ENCODE measurements at places on chromosomes 3 and 15.

DNA sequence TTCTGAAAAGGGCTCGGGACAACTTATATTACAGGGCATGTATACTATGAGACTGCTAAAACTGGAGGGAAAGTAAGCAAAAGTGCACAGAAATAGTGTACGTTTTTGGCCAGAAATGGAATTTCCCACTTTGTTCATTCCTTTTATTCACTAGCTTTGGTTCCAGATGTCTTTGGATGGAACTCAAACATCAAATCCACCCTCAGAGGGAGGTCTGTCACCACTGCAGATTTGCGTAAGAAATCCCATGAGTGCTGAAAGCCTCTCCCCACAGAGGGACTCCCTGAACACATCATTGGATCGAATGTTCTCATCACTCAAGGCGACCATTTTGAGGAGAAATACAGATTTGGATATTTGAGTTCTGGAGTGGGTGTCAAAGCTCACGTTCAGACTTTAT is 71.6 kb downstream of the FEM1B start:
- no peak for DNase-seq

GRCh38 chr15:67914028-67914427 is 74.2 kb upstream of the RNU6-1 start:
- DNase-seq = no peak

GRCh38 chr3:43534675-43535074 is 87.1 kb downstream of the ANO10 start:
- no peak for DNase-seq

- no peak for DNase-seq
Observed at GRCh38 chr3:55692957-55693558, 206.0 kb upstream of the WNT5A start.

DNA sequence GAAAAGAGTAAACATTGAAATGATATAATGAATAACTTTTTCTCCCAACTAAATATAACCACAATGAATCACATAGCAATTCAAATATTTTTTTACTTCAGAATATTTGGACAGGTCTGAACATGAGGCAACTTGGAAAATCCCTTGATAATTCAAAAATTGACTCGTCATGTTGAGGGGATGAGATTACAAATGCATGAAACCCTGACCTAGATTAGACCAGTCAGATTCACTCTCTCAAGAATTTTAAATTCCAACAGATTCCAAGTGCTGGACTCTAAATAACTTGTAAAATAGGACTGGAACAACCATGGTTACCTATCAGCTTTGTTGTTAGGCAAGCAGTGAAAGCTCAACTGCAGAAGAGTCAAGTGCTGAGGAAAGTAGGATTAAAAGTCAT is 317.5 kb downstream of the GBE1 start:
- DNase-seq = no peak

GRCh38 chr3:190017521-190018288 is 103.0 kb downstream of the P3H2 start:
- no peak for DNase-seq

GRCh38 chr15:62534996-62535395 is 369.9 kb upstream of the C2CD4B start:
- no peak for DNase-seq

- DNase-seq = no peak
Observed at GRCh38 chr3:59527493-59527892, 477.7 kb upstream of the CFAP20DC start.

DNA sequence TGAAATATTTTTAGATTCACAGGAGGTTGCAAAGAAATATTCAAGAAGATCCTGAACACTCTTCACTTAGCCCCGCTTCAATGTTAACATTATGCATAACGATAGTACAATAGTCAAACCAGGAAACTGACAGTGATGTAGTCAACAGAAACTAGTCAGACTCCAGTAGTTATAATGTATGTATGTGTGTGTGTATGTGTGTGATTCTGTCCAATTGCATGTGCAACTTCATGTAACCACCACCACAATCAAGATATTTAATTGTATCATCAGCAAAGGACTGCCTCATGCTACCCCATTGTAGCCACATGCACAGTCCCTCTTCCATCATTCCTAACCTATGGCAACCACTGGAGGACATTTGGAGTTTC is 77.9 kb downstream of the APBA2 start:
- DNase-seq = no peak

DNA sequence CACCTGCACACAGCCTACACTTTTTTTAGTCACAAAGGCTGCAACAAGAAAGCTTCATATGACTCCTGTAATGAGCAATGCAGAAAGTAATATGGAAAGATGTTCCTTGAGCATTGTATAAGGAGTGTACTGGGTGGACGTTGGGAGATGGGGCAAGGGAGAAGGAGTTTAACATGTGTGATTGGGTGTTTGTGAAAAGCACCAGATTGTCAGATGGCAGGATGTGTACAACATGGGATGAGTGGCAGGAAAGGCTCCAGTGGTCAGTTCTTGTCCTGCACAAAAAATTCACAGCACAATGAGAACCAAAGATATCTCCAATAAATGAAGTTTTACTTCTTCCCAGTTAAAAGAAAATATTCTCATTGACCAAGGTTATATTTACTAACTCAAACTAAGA is 255.1 kb downstream of the EPHA3 start:
- no peak for DNase-seq

GRCh38 chr15:64763462-64763861 is 11.9 kb downstream of the RBPMS2 start:
- DNase-seq = no peak

DNA sequence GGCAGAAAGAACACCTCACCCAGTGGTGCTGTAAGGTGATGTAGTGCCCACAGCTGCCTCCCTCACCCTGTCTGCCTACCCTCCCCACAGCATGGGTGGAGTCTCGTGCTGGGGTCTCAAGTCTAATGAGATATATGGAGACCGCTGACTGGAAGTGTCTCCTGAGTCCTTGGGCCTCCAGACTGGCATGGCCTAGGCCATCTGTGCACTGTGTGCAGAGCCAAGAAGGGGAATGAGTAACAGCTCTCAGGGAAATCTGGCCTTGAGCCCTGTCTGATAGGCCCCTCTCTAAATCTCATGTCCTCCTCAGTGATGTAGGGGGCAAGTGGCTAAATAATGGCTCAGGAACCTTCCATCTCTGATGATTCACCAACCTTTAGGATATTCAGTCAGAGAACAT is 277.4 kb downstream of the PLCL2 start:
- no peak for DNase-seq

All from activated CD4-positive, alpha-beta T cell treated with anti-CD3 and anti-CD28 coated beads, Interleukin-2, amount 50 U/mL, for 24 hours (primary cell).